Activated B cell treated with CpG ODN at 0.5 μM for 24 hours (primary cell): ENCODE measurements at places on chromosomes 7 and 10.

GRCh38 chr10:62856021-62856420 lies 39.9 kb upstream of the EGR2 start:
- no peak for DNase-seq

GRCh38 chr7:54946764-54947163 lies 72.1 kb upstream of the EGFR start:
- DNase-seq = no peak

- DNase-seq = no peak
Measured at GRCh38 chr7:80481196-80481884, 30.5 kb downstream of the GNAT3 start.

GRCh38 chr10:128160297-128160711 lies 34.1 kb upstream of the MKI67 start:
- no peak for DNase-seq

DNA sequence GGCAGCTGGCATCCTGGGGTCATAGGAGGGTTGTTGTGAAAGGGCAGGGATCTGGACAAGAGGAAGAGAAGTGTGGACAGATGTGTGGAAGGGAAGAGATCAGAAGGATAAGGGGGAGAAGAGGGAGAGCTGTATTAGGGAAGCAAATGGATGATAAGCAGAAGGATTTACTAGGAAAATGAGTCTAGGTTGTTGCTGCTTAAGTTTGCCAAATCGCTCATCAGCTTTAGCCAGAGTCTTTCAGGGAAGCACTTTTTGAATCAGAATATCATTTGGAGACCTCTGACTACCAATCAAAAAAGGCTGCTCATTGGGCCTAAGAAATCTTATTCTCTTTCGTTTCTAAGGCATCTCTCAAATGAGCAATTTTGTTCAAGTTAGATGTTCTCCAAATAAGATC lies 2.6 kb upstream of the CSGALNACT2 start:
- DNase-seq = no peak

DNA sequence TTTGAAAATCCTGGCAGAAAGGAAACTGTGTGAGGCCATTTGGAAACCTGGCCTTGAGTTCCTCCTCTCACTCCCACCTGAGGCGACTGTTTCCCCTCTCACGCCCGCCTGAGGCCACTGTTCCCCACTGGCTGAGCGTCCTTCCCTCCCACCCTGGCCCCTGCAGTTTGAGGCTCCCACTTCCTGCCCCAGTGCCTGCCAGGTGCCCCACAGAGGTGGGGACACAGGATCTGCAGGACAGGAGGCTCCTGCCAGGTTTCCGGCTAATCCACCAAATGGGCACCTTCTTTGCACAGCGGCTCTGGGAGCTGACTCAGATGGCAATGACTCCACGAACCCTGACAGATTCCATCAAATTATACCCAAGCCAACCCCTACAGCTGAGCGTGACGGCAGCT lies 24.3 kb upstream of the LARP4B start:
- DNase-seq = no peak

- no peak for DNase-seq
Measured at GRCh38 chr7:137454246-137454724, 110.8 kb upstream of the PTN start.

DNA sequence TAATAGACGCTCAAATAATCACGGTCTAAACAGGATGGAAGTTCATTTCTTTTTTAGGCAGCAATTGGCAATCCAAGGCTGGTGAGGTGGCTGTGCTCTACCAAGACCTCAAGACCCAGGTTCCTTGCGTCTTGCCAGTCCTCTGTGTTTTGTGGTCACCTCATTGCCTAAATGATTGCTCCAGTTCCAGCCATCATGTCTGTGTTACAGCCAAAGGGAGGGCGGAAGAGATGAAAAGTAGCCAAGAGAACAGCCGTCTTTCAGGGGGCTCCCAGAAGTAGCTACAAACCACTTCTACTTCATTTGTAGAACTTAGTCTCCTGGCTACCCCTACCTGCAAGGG lies 19.2 kb upstream of the C10orf67 start:
- DNase-seq = no peak

DNA sequence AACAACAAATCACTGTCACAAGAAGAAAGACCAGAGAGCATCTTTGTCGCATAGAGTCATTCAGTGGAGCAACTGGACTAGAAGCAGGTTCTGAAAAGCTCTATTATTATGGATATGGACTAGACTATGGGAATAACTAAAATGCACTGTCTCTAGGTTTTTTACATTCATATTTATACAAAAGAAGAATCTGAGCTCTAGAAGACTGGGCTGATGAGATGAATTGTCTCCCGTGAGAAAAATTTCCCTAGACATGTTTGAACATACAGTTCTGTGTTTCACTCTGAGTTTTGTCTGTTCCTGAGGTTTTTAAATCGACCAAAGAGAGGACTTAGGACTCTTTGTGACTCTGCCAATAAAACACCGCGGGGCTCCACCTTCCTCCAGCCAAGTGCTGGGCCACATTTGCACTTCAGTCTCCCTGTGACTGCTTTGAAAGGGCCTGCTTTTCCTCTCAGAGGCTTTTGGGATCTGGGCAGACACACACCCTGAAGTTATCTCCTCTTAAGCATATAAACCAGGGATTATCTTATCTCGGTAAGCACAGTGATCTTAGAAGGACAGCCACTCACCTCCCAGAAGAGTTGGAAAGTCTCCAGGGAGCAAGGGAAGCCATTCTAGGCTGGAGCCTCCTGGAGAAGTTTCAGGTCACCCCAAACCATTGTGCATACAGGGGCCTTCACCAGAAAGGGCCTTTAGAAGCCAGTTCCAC lies 101.0 kb upstream of the JCAD start:
- no peak for DNase-seq

DNA sequence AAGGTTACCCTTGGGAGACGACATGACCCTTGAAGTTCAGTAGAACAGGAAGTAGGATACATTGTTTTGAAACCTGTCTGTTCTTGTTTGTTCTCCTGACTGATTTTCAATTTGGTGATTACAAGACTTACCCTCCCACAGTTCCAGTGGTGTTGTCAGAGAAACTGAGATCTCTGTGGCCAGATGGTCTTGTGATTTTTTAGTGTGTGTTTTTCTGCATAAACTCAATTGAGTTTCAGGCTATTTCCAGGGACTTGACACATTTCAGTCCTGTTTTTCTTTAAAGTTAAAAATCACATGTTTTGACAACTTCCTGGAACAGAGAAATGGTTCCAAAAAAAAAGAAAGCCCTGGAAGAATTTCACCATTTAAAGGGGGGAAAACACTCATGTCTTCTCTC lies 22.3 kb downstream of the PIK3CG start:
- DNase-seq = no peak

GRCh38 chr7:127903892-127904669 lies 127.2 kb downstream of the LRRC4 start:
- DNase-seq = no peak

GRCh38 chr10:71251319-71251718 lies 38.9 kb downstream of the UNC5B start:
- no peak for DNase-seq

DNA sequence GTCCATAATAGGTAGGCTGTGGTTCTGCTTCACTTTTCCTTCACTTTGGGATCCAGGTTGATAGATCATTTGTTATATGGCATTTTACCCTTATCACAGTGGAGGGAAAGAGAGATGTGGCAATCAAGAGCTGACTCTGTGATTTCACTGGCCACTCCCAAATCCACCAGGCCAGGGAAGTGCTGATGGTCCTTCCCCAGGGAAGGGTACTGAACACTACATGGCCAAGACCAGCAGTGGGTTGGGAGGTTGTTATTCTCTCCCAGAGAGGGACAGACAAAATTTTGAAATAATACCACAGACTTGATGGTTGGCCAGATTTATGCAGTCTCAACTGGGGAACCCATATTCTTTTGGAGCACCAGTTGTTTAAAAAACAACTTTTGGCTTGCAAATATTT lies 102.5 kb downstream of the SND1 start:
- DNase-seq = no peak

DNA sequence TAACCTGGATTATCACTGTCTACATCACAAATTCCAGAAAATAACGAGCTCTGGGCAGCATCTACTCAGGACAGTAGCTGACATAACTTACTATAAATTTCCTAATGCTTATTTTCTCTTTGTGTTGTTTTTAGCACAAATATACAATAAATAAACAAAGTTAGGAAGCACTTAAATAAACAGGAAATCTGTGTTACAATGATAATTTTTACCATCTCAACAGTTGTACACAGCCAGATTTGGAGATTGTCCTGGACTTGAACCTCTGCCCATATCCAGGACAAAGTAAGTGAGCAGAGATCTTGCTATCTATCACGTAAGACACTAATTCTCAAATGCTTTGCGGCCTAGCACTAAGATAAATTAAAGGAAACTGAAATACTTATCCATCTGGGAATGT lies 48.7 kb downstream of the TSPAN12 start:
- DNase-seq = no peak

GRCh38 chr7:77271766-77272165 lies 72.1 kb upstream of the FGL2 start:
- no peak for DNase-seq

DNA sequence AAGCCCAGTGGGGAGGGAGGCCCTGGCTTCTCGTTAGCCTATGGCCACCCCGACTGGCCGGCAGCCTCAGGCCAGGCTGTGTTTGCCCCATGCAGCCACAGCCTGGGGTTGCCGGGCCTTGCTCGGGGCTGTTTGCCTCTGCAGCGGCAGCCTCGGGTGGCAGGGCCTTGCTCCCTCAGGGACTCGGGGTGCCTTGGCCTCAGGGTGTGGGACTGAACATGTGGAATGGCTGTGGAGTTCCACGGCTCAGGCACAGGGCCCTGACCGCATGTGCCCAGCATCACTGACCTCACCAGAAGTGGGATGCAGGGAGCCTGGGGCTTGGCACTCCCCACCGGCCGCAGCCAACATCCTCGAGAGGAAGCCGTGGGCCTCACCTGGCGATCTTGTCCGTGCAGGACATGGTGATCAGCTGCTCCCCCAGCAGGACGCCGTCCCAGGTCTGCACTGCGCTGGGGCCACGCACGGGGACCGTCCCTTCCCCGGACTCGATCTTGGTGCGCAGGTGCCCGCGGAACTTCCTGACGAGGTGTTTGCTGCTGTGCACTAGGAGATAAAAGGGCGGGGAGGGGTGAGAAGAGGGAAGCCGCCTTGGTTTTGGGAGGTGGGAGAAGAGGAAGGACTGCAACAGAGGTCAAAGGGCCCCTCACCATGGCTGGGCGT lies 160.5 kb downstream of the WDR37 start:
- no peak for DNase-seq

- DNase-seq = no peak
Measured at GRCh38 chr7:129553899-129554461, 51.6 kb downstream of the SMKR1 start.

GRCh38 chr7:99693427-99694200 lies 13.8 kb upstream of the CYP3A5 start:
- no peak for DNase-seq

DNA sequence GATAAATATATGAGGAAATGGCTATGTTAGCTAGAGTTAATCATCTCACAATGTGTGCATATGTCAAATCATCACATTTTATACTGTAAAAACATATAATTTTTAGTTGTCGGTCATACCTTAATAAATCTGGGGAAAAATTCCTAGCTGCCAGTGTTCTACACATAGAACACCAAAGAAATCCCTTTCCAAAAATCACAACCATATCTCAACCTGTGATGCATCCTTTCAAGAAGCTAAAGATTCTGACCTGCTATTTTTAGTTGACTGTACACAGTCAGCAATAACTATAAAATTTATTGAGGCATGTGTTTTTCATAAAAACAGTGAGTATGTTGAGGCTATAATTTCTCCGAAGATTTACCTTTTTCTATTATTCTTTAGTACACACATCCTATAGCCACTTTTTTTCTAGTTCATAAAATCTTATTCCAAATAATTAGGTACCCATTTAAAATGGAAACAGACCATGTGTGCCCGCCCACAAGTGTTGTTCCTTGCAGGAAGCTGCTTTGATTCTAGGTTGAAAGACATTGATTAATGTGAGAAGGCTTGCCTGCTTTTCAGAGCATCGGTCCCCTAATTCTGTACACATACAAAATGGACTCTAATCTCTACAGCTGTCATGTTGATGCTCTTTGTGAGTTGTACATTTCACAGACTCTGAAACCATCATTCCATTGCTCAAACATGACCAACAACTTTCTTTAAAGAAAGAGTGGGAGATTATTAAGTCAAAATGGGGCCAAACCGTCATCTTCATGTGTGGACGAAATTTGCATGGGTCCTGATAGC lies 117.5 kb upstream of the LRRN3 start:
- DNase-seq = no peak

DNA sequence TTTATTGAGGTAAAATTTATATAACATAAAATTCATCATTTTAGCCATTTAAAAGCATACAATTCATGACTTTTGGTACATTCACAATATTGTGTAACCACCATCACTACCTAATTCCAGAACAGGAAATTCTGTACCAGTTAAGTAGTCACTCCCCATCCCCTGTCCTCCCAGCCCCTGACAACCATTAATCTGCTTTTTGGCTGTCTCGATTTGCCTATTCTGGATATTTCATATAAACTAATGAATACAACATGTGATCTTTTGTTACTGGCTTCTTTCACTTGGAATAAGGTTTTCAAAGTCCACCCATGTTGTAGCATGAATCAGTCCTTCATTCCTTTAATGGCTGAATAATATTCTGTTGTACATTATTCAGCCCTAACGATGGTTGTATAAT lies 115.6 kb upstream of the KLF14 start:
- DNase-seq = no peak

DNA sequence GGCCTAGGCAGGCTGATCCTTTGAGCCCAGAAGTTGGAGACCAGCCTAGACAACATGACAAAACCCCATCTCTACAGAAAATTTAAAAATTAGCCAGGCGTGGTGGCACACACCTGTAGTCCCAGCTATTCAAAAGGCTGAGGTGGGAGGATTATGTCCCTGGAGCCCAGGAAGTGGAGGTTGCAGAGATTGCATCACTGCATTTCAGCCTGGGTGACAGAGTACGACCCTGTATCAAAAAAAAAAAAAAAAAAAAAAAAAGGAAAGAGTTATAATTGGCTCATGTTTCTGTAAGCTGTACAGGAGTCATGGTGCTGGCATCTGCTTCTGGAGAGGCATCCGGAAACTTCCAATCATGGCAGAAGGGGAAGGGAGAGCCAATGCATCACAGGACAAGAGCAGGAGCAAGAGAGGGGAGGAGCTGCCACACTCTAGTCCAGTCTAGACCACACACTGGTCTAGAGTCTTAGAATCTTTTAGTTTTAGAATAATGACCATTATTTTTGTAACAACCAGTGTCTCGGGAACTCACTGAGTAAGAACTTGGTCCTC lies 16.8 kb downstream of the DOCK1 start:
- DNase-seq = no peak

DNA sequence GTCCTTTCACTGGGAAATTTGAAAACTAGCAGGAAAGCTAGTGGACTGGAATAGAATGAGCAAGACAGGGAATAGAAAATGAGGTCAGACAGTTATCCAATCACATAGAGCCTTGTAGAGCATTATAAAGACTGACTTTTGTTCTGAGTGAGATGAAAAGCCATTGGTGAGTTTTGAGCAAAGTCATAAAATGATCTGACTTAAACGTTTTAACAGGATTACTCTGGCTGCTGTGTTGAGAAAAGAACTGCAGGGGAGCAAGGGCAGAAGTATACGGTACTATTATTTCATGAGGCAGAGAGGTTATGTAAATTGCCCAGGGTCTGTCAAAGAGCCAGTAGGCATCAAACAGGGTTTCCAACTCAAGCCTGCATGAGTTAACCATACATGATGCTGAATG lies 393.4 kb downstream of the TFEC start:
- DNase-seq = no peak
